ENCODE measurements at places on chromosomes 16 and 17.

DNA sequence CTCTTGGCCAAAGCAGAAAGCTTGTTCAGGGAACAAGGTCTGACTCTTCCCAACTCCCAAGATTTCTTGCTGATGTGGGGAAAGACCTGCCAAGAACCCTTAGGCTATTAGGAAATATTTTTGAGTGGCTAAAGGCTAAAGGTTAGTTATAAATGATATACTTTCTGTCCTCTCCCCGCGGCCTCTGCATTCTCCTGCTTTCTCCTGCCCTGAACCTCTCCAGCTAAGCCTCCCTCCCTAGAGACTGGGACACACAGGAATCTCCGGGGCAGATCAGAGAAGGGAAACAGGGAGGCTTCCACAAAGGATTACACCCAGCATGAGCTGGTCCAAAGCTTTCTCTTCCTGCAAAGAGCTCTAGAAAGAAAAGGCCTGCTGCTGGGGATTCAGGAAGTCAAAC lies 2.3 kb downstream of the SLC43A2 start:
- no peak for DNase-seq

- peak; percentile 31 for DNase-seq
These were observed at the start of gene ZBTB4 for GRCh38 chr17:7479213-7480088. TSS of gene ZBTB4 (minus strand) at chr17:7479631. CDS start at chr17:7466801, 12,830 bp downstream.

GRCh38 chr16:86874141-86874540 lies 295.8 kb downstream of the FOXL1 start:
- DNase-seq, result no peak

DNA sequence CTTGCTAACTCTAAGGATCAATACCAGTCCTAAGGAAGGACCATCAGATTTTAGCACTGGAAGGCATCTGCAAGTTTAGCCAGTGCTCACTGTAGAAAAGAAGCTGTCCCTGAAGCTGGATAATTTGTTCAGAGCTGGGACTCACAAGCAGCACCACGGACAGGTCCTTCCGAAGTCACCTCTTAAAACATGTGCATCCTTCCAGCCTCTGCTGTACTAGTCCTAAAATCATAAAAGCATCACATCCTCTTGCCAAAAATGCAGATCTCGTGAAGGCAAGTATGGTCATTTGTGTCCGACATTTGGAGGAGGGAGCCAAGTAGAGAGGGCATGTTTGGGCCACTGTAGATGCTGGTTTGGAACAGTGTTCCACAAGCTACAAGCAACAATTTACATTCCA lies 506.9 kb downstream of the RBFOX1 start:
- no peak for DNase-seq

DNA sequence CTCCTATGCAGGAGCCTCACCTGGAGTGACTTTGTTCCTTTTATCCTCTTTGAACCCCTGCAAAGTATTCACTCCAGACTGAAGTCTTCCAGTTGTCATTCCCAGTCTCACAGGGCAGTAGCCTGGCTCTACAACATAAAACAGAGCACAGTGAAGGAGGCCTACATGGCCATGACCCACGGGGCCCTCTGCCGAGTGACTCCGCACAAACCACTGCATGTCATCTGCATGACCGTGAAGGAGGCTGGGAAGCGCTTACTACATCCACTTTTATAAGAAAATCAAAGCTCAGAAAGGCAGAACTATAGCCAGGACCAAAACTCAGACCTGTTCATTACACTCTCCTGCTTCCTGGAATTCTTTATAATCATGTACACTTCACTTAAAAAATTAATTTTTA lies 42.5 kb downstream of the BRD7 start:
- no peak for DNase-seq

DNA sequence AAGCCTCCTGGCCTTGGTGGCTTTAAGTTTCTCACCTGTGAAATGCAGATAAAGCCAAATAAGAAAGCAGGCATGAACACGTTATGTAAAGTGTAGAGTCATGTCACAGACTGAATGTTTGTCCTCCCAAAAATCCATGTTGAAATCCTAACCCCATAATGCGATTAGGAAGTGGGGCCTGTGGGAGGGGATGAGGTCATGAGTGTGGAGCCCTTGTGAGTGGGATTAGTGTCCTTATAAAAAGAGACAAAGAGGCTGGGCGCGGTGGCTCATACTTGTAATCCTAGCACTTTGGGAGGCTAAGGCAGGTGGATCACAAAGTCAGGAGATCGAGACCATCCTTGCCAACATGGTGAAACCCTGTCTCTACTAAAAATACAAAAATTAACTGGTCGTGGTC lies 19.5 kb upstream of the C16orf78 start:
- DNase-seq, result no peak

- DNase-seq, result no peak
These were observed 29.6 kb upstream of the SREBF1 start for GRCh38 chr17:17866425-17866824.

DNA sequence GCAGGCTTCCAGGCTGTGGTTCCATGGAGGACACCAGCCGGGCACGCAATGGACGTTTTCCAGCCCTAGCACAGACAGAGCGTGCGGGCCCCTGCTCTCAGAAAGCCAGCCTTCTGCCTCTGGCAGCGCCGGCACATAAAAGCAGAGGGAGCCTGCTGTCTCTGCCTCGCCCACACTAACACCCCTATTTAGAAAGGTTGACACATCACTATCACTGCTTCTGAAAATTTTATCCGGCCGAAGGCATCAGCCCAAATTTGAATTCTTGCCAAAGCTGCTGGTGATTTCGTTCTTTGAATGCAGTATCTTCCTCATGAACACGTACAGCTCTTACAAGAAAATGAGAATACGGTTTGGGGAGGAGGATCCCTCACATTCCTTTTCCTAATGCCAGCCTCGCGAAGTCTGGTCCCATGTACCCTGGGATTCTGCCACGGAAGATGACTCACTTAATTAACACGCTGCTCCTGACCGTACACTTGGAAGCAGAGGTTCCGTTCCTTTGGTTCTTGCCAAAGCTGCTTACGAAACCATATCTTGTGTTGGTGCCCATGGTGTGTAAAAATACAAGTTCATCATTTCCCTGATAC lies 1.3 kb upstream of the RAB11FIP3 start:
- no peak for DNase-seq

GRCh38 chr17:39823407-39824054 lies 40.6 kb downstream of the IKZF3 start:
- no peak for DNase-seq

- DNase-seq, result no peak
These were observed 27.1 kb upstream of the MYLK3 start for GRCh38 chr16:46775214-46775613.

- DNase-seq, result no peak
These were observed 23.1 kb downstream of the CREBBP start for GRCh38 chr16:3857189-3858043.

- no peak for DNase-seq
These were observed 206.3 kb downstream of the MAF start for GRCh38 chr16:79394206-79394605.

DNA sequence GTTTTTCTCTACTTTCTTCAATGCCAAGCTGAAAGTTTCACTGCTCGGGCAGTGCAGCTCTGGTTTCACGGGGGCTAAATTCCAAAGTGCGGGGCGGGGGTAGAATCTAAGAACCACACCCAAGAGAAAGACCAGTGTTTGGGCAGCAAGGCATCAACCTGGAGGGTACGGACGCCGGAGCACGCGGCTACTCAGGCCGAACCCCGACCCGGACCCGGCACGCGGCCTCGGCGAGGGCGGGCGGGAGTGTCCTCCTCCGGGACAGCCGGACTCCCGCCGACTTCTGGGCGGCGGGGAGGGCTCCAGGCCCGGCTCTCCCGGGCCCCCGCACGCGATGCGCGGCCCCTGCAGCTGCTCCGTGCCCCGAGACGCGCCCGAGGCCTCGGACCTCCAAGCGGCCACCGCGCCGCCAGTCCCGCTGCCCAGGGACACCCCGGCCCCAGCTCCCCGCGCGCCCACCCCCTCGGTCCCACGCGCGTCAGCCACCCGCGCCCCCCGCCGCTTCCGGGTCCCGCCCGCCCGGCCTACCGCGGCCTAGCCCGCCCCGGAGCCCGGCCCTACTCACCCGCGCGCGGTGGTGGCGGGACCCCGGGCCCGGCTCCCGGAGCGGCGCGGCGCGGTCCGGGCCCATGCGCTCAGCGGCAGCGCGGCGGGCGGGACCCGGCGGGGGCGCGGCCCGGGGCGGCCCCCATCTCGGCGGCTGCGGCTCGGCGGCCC lies 561 bp downstream of the AXIN1 start:
- no peak for DNase-seq

- DNase-seq, result no peak
These were observed 9.4 kb downstream of the ABCC1 start for GRCh38 chr16:15958703-15959348.

DNA sequence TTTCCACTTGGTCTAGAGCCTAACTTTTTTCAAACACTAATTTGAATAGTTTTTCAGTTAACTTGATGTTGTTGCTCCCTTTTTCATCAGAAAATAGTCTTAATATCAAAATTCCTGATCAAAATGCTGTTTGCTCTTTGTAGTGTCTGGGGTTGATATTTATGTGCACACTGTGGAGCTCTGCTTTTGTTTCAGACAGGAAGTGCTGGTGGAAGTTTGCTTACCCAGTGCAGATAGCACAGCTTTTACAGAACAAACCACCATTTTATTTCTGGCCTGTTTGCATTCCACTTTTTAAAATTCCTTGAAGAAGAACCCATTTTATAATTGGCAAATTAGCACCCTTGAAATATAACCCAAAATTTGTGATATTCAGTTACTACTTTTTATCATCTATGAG lies 125.4 kb downstream of the MRTFB start:
- DNase-seq, result peak; percentile 21

DNA sequence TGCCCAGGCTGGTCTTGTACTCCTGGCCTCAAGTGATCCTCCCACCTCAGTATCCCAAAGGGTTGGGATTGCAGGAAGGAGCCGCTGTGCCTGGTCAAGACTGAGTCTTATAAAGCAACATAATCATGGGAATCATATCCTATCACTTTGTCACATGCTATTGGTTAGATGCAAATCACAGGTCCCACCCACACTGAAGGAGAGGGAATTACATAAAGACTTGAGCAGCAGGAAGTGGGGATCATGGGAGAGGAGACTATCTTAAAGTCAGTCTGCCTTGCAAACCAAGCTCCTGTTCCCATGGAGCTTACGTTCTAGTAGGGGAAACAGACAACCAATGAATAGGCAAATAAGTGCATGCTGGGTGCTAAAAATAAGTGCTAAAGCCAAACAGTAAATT lies 28.3 kb upstream of the TENT4B start:
- no peak for DNase-seq

- no peak for DNase-seq
These were observed 35.0 kb downstream of the PKD1L3 start for GRCh38 chr16:71965223-71965622.

DNA sequence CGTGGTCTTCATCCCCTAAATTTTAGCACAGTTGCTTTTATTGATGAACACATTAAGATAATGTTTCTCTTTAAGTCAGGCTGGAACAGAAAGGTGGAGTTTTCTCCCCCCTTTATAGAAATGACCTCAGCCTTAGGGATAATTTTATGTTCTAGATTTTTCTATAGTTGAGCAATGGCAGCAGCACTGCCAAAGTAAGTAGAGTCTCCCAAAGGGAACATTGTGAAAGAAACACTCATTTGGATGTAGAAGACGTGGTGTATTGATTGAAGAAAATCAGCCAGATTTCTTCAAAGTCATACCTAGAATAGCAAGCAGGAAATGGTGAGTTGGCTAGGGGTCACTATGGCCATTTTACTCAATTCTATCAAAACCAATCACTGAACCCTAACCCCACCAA lies 122.5 kb downstream of the DNAH9 start:
- DNase-seq, result no peak

DNA sequence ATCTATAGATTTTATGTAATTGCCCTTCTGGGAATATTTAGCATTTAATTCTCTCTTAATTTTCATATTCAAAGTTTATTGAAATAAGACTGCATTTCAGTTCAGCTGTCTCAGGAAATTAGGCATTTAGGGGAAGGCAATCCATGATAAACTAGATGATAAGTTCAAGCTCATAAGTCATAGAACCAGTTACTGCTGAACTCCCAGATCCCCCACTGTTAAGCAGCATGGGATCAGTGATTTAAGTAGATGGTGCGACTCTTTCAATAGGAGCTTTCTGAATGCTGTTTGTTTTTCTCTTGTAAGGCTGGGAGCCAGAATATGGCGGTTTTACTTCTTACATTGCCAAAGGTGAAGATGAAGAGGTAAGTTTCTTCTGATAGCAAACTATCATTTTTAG lies 23.8 kb downstream of the OGFOD1 start:
- no peak for DNase-seq

DNA sequence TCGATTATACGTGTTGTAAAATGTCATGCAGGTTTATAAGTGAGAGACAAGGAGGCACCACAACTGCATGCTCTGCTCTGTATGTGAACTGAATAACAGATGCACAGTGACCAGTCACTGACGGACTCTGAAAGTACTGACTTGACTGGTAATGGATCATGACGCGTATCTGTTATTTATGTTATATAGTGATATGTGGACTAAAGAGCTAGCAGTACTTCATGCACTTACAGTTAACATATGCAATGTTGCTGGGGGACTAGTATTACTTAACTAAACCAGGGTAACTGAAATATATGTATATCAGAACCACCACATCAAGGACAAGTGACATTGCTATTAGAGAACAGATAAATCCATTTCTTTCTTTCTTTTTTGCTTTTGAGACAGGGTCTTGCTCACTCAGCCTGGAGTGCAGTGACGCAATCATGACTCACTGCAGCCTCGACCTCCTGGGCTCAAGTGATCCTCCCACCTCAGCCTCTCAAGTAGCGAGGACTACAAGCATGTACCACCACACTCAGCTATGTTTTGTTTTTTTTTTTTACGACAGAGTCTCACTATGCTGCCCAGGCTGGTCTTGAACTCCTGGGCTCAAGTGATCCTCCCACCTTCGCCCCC lies 17.2 kb downstream of the COIL start:
- DNase-seq, result no peak

DNA sequence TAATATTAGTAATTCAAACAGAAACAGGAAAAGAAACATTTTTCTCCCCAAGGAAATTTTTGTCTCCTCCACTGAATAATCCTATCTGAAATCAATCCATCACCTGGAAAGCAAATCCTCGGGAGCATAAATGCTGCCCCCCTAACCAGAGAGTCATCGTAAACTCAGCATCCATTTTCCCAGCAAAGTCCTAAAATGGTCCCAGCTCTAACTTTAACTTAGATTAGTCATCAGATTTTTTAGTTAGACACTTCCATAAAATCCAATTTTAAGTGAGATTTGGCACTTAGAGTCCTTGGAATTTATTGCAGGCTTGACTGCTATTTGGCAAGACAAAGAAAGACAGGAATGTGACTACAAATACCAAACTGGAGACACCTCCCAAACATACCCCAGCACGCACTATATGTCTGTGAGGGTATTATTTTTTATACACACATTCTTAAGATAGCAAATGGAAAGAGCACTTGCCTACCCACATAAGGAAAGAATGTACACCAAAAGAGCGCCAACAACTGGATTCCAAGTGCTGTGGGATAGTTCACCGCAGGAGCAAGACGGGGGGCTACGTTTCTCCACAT lies 15.4 kb downstream of the SCO1 start:
- DNase-seq, result no peak

GRCh38 chr17:58096892-58097291 lies 13.7 kb downstream of the DYNLL2 start:
- no peak for DNase-seq

- DNase-seq, result no peak
These were observed 43.5 kb downstream of the PKD1 start for GRCh38 chr16:2092256-2092620.

Measured in NCI-H1092 treated with DMSO at 0.1 percent for 48 hours (cell line).